HFF-Myc (cell line): ENCODE measurements at places on chromosomes 6 and 20.

DNA sequence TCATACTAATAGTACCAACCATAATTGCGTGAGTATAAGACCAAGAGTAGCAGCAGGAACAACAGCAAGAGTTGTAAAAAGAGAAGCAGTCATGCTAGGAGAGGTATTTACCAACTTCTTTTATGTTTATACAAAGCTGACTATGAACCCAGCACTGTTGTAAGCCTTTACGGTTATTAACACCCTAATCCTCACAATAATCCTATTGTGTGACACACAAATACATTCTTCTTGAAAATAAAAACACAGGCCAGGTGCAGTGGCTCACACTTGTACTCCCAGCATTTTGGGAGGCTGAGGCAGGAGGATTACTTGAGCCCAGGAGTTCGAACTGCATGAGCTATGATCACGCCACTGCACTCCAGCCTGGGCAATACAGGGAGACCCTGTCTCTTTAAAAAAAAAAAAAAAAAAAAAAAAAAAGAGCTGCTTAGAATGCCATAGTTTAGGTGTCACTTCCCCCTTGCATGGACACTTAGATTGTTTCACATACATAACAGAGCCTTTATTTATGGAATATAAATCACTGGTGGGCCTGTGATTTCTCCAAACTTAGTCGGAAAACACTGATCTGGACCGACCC lies 20.2 kb downstream of the HCK start:
- no peak for DNase-seq

- no peak for DNase-seq
Observed at GRCh38 chr6:123869334-123869733, 65.7 kb downstream of the NKAIN2 start.

GRCh38 chr6:129902681-129903080 lies 41.6 kb upstream of the TMEM244 start:
- DNase-seq, result no peak

DNA sequence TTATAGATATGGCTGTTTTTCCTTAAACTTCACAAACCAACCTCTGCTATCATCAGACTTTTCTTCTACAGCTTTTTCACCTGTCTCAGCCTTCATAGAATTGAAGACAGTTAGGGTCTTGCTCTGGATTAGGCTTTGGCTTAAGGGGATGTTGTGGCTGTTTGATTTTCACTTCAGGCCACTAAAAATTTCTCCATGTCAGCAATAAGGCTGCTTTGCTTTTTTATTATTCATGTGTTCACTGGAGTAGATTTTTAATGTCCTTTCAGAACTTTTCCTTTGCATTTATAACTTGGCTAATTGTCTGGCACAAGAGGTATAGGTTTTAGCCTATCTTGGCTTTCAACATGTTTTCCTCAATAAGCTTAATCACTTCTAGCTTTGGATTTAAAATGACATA lies 392.6 kb downstream of the RFPL4B start:
- DNase-seq, result no peak

GRCh38 chr6:42505385-42505718 lies 53.6 kb upstream of the TRERF1 start:
- DNase-seq, result no peak

- DNase-seq, result no peak
Observed at GRCh38 chr20:62984666-62985443, 21.9 kb downstream of the BHLHE23 start.

DNA sequence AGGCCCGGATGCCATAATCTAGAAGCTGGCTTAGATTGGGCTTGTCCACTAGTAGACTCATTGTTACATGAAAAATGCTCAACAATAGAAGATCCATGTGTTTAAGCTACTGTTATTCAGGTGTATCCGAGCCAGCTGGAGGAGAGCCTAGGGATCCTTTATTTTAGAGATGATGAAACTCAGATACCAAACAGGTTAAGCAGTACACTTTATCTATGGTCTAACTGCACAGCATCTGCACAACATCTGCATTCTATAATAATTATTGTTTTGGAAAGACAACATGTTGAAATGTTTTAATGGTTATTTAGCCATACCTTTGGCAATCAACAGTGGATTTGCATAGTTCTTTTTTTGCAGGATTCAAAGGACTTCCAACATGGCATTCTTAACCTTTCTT lies 134.1 kb downstream of the RFPL4B start:
- no peak for DNase-seq

DNA sequence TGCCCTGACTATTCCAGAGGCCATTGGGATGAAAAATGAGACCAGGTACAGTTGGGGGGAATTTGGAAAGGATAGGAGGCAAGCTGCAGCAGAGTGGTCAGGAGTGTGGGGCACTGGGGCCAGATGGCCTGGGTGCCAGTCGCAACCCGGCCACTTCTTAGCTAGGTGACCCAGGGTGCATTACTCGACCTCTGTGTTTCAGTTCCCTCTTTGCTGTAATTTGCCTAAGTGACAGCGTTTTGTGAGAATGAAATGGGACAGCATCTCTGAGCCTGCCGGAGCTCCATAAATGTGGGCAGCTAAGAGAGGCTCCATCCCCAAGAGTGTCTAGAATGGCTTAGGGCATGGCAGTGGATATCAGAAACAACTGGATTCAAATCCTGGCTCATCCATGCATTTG lies 13.9 kb downstream of the LRFN2 start:
- DNase-seq, result no peak

DNA sequence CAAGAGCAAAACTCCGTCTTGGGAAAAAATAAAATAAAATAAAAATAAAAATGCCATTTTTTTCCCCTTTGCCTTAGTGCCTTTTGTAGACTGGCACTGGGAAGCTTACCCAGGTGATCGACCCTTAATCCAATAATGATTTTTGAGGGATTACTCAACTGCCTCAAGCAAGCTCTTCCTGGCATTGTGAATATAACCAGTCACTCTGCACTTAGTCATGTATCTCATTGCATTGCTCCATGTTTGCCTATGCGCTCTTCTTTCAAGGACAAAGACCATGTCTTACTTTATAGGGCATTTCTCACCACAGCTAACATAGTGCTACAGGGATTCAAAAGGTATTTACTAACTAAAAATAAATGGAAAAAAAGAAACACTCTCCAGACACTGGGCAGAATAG lies 13.0 kb downstream of the GFOD1 start:
- DNase-seq, result no peak

DNA sequence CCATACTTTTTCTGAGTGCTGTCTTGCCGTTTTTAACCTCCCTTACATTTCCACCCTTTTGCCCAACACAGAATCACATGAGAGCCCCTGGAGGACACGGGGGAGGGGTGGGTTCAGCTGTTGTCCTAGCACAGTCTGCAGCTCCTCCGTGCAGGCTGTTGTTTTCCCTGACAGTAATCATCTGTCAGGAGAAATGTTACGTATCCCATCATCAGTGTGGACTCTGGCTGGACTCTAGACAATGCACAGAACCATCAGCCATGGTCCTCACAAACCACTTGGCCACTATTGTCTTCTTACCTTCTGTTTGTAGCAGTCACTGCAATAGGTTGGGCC lies 92.1 kb downstream of the RIN2 start:
- no peak for DNase-seq

DNA sequence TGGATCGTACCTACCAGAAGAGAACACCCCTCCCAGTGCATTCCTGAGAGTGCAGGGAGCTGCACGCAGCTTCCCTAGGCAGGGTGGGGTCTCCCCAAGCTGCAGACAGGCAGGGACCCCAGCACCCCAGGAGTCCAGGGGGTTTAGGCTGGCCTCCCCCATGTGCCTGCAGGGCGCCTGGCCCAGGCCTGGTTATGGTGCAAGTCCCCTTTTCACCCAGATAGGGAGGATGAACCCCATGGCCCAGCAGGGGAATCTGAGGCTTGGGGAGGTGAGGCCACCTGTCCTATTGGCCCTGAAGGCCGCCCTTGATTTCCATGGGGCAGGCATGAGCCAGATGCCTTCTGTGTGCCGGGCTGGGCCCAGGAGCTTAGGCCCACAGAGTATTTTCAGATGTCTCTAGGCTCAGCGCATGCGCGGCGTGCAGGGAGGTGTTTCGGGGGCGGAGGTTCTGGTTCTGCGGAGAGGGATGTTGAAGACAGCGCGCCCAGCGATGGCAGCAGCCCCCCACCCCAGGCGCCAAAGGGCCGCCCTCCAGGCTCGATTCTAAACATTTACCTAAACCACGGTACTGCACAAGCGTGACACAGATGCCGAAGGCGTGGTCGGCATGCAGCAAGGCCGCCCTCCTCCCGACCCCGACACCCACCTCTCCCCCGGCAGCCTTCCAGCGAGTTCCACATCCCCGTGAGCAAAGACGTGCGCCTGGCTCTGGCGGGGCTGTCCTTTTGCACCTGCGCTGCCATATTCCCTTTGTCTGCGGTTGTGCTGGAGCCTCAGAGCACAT lies 29.4 kb downstream of the COL20A1 start:
- DNase-seq, result no peak

DNA sequence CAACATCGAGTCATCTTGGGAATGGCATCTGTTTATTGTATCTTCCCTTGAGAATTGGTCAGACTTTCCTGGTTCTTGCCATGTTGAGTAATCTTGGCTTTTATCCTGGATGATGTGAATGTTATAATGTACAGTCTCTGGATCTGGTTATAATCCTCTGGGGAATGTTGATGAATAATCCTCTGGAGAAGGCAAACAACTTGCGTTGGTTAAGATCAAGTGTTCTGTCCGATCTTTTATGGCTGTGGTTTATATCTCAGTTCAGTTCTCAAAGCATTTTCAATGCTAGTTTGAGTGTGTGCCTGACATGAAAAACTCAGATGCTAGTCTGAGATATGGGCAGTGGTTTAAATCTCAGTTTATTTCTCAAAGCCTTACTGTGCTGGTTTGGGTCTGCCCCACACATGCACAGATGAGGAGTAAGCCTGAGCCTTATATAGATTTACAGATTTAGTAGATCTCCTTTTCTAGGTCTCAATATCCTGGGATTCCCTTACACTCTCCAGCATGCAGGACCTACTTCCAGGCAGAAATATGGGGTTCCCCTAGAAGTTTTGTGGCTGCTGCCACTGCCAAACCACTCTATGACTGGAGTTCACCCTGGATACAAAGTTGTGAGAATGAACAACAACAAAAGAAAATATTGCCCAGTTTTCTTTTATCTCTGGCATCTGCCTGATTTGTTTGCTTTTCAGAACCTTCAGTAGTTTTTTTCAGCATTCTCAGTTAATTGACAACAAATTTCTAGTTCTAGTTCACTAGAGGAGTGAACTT lies 191.8 kb upstream of the MAN1A1 start:
- DNase-seq, result peak; percentile 97

GRCh38 chr20:24797745-24798655 lies 151.1 kb upstream of the CST7 start:
- no peak for DNase-seq

- no peak for DNase-seq
Observed at GRCh38 chr6:26401389-26401986, 587 bp upstream of the BTN3A1 start.

DNA sequence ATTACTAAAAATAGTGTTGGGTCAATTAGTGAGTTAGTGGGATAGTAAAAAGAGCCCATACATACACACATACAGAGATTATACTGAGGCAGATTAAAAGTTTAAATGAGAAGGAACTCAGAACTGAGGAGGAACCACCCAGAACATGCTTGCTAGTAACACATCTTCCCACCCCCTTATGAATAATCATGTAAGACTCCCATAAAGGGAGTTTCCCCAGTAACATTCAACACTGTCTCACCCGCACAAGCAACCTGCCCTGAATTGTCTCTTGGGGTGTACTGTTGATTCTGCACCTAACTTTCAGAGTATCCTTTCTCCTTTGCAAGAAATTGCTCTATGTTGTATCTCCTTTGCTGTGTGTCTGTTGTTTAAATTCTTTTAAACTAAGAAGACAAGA lies 11.1 kb upstream of the HLA-DQB2 start:
- no peak for DNase-seq

DNA sequence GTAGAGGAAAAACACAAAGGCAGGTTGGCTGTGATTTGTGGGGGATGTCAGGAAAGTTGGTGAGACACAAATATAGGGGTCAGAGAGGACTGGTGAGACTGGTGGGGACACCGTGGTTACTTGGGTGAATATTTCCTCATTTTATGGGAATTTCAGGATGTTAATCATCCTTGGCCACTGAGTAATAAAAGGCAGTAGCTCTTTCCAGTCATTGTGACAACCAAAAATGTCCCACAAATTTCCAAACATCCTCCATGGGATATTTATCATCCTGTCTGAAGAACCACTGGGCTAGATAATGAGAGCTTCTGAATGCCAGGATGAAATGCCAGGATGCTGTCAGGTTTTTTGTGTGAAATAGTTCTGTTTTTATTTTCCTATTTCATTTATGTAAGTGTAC lies 374.1 kb downstream of the CD109 start:
- DNase-seq, result no peak

GRCh38 chr6:137552146-137552545 lies 58.0 kb upstream of the OLIG3 start:
- DNase-seq, result no peak

- no peak for DNase-seq
Observed at GRCh38 chr6:13285705-13286104, 42.6 kb downstream of the TBC1D7 start.

DNA sequence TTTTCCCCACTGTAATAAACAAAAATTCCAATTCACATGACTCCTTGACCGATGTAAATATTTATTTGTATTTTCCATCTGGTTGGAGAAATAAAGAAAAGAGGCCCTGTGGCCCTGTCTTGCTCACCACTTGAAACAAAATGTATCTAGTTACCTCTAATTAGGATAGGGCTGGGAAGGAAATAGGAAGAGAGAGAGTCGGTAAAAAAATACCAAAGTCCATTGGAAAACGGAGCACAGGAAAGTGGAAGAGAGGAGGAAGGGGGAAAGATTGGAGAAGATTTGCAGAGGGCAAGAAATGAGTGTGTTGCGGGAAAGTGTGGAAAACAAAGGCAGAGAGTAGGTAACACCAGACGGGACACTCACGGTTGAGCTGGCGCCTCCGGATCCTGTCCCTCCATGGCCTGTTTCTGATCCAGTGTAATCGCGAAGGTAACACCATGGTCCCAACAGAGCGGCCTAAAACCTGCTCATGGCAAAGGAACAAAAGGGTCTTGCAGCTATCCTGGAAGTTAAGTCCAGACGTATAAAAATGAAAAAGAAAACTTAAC lies 105.8 kb upstream of the RIPOR2 start:
- no peak for DNase-seq

DNA sequence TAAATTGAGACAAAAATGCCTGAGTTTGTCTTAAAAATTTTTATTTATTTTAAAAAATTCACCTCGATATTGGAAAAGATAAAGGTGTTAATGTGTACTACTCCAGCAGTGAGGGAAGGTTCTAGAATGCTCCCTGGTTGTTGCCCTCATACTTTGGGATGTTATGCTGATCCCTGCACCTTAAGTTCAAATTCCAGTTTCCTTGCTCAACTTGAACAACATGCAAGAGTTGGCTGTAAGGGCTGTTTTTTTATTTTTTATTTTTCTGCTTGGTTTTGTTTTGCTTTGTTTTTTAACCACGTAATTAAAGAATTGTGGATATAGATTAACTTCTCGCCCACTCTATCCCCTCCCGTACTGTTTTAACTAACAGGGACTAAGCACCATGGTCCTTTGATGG lies 158.7 kb upstream of the CITED2 start:
- no peak for DNase-seq

DNA sequence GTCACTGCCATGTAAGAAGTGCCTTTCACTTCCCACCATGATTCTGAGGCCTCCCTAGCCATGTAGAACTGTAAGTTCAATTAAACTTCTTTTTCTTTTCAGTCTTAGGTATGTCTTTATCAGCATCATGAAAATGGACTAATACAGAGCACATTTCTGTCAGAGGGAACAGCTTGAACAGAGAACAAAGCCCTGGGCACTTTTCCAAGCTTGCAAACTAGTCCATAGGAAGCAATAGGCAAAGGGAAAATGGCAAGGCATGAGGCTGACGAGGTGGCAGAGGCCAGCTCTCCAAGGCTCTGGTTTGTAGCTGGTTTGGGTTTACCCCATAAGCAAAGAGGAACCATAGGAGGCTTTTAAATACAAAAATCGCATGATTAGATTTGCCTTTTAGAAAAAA lies 185.1 kb upstream of the HDDC2 start:
- no peak for DNase-seq

GRCh38 chr20:35463455-35464300 lies 8.3 kb downstream of the CEP250 start:
- DNase-seq, result peak; percentile 54
